HCT116 (cell line): ENCODE measurements at places on chromosomes 5 and 9.

DNA sequence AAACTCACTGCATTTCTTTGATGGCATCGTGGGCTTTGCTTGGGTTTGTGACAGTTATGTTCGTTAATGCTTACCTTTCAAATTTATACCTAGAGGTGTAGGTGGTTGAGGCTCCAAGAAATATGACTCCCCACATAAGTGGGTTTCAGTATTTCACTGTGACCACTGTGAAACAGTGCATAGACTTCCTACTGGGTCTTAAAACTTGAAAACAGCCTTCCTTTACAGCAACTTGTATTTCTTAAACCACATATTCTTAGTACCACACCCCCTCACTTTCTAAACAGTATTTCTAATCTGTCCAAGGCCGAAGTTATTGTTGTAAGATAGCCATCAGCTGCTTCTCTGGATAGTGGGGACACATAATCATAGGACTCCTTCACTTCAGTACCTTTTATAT is 48.3 kb downstream of the TMEFF1 start:
- peaks cover 3% of the 10 kb centered on the region; the same call in 1 of the 2 replicates for H3K4me1 ChIP-seq
- H3K27me3 ChIP-seq: no peaks in the 10 kb centered on the region
- no peaks in the 10 kb centered on the region for H3K36me3 ChIP-seq
- no peak overlapping the region for H3K4me3 ChIP-seq
- DNase-seq: no peak
- H3K27ac ChIP-seq: no peak overlapping the region

GRCh38 chr5:109196823-109197160 is 213.0 kb downstream of the PJA2 start:
- DNase-seq: no peak
- H3K36me3 ChIP-seq: no peaks in the 10 kb centered on the region
- H3K27me3 ChIP-seq: no peaks in the 10 kb centered on the region
- H3K4me1 ChIP-seq: peaks cover 19% of the 10 kb centered on the region

DNA sequence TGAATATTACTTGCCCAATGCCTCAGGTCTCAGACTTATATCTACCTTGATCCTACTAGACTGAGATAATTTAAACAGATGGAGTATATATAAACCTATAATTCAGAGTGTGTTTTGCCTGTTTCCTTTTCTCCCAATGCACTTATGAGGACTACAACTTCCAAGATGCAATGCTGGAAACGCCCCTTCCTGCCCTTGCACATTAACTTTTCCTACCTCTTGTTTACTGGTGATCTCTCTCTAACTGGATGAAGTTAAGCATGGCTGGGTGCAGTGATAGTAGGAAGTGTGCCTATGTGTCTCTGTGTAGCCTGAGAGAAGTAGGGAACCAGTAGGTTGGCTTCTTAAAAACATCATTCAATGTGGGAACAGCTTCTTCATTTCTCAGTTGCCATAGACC is 115.2 kb downstream of the SVEP1 start:
- no peaks in the 10 kb centered on the region for H3K27me3 ChIP-seq
- no peak overlapping the region for H3K4me3 ChIP-seq
- no peak for DNase-seq
- no peaks in the 10 kb centered on the region for H3K4me1 ChIP-seq
- H3K36me3 ChIP-seq: no peaks in the 10 kb centered on the region
- no peak overlapping the region for H3K27ac ChIP-seq

GRCh38 chr5:166938071-166938470 is 1353.4 kb upstream of the WWC1 start:
- no peaks in the 10 kb centered on the region for H3K36me3 ChIP-seq
- no peaks in the 10 kb centered on the region for H3K4me1 ChIP-seq
- no peak overlapping the region for H3K27ac ChIP-seq
- no peaks in the 10 kb centered on the region for H3K27me3 ChIP-seq
- H3K4me3 ChIP-seq: no peak overlapping the region

DNA sequence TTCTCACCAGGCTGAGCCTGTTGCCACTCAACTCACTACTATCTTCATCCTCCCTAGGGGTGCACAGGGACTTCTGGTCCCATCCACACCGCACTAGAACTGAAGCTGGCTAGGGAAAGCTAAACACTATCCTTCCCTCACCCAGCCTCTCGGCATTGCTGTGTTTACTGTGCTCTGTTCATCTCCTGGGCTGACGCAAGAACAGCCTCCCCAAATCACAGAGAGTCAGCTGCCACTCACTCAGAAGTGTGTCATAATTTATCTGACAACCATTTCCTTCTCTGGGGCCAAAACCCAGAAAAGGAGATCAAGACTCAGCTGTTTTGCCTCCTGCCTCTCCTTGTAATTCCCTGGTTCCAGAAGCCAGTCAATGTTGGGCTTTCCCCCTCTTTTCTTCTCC is 92.8 kb downstream of the ARHGEF28 start:
- no peaks in the 10 kb centered on the region for H3K27me3 ChIP-seq
- H3K27ac ChIP-seq: no peak overlapping the region
- no peak overlapping the region for H3K4me3 ChIP-seq
- DNase-seq: no peak

DNA sequence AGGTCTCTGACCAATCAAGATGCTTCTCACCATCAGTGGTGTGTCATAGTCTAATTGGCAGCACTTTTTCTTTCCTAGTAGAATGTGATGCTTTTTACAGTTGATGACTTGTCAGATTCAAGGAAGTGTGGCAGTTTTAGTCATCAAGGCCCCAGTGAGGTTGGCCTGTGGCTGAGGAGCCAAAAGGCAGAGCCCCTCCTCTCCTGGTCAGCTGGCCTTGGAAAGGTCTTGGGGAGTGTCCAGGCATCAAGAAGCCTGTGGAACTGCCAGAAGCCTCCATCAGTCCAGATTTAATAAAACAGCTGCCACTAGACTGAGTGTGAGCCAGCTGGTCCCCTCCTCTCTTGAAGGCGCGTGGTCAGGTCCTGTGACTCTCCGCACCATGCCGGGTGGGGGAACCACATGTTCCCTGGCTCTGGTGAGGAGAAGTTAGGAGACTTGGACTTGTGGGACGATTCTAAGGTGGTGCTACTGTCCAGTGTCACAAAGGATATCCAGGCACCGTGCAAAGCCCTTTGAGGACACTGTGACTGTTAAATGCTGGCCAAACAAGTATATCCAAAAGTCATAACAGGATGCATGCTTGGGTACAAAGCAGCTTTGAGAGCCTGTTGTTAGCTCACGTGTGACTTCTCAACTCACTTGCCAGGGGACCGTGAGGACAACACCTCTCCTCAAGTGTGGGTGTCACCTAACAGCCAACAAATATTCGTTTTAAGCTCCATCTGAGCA is 6.1 kb upstream of the ANGPTL2 start:
- no peak overlapping the region for H3K27ac ChIP-seq
- H3K27me3 ChIP-seq: no peaks in the 10 kb centered on the region
- DNase-seq: no peak
- H3K4me1 ChIP-seq: peaks cover 31% of the 10 kb centered on the region
- no peaks in the 10 kb centered on the region for H3K36me3 ChIP-seq

- no peak overlapping the region for H3K27ac ChIP-seq
- no peaks in the 10 kb centered on the region for H3K36me3 ChIP-seq
- no peak overlapping the region for H3K4me3 ChIP-seq
- DNase-seq: no peak
Measured at GRCh38 chr5:167726642-167727041, 564.8 kb upstream of the WWC1 start.

DNA sequence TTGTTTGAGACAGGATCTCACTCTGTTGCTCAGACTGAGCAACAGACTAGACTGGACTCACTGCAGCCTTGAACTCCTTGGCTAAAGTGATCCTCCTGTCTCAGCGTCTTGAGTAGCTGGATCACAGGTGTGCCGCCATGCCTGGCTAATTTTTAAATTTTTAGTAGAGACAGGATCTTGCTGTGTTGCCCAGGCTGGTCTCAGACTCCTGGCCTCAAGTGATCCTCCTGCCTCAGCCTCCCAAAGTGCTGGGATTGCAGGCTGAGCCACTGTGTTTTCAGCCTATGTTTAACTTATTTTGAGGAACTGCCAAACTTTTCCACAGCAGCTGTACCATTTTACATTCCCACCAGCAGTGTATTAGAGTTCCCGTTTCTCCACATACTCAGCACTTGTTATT is 16.8 kb downstream of the NDFIP1 start:
- H3K27me3 ChIP-seq: no peaks in the 10 kb centered on the region
- H3K27ac ChIP-seq: no peak overlapping the region
- no peak for DNase-seq
- H3K4me1 ChIP-seq: no peaks in the 10 kb centered on the region
- no peaks in the 10 kb centered on the region for H3K36me3 ChIP-seq
